ENCODE measurements at places on chromosomes 11 and 22.

GRCh38 chr11:6397156-6397555 lies 6.9 kb downstream of the SMPD1 start:
- DNase-seq: no peak

DNA sequence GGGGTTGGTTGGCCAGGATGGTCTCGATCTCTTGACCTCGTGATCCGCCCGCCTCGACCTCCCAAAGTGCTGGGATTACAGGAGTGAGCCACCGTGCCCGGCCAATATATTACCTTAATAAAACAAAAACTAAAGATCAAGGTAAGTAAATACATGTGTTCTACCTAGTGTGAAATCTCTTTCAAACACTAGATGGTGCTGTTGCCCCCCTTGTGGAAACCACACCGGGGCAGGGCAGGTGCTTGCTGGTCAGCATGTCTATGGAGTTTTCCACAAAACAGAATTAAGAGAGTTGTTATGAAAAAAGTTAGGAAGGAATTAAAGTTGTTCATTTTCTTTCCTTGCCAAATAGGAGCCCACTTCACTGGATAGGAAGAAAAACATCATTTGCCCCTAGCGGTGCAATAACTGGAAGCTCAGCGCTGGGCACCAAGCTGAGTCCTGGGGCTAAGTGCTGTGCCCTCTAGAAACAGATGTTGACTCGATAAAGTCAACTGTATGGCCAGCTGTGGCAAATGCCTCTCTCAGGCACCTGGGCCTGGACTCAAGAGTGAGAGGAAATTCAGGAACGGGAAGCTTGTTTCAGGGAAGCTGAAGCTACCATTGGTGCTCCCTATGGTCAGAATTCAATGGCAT lies 6.3 kb upstream of the KCNJ5 start:
- DNase-seq: no peak

DNA sequence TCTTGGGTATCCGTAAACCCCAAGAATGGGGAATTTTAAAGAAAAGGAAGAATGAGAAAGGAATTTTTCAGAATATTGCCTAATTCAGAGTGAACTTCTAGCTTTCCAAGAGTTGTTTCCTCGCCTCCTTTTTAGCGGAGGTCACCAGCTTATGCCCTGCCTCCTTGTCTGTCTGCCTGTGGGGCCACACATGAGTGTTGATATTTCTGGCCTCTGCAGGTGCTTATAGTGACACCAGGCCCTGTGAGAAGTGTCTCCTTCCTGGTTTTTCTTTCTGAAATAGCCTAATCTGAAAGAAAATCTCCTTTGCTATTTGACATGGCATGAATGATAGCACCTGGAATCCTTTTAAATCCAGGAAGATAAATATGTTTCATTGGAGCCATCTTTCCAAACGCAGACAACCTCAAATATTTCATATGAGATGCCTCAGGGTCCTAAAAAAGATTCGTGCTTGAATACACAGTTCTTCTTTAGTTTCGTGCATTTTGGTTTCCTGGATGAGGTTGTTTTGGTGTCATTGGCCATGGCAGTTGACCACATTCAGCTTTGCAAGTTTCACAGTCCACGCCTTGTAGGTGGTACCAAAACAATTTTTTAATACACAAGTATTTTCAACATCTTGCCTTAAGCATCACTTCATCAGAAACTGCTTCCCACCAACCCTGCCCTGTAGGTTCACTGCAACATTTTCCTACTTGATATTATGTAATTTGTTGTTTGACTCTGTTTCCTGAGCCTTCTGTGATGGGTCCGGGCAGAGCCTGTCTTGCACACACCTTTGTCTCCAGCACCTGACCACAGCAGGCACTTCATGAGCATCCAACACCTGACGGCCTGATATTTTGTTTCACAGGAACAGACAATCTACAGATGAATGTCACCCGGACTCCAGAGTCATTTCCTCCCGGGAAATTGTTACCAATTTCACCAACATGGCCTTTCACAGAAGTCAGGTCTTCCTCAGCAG lies 159.4 kb downstream of the C11orf91 start:
- no peak for DNase-seq

DNA sequence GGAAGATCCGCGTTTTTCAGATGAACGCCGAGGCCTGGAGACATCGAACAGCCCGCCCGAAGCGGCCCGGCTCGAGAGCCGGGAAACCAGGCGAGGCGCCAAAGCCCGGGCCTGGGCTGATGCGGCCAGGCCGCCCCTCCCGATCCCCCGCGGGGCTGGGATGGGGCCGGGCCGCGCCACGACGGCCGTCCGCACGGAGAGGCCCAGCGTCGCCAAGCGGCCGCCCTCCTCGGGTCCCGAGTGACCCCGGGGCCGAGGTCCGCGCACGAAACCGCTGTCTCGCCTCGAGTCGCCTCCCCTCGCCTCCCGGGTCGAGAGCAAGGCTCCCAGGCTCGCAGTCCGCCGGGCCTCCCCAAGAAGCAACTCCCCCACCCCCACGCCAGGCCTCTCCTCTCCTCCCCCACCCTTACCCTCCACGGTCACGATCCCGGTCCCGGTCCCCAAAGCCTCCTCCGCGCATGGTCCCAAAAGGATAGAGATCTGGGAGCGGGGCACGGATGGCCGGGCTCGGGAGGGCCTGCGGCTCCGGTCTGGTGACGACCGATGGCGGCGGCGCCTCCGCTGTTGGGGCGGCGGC lies 482 bp downstream of the DDX17 start:
- DNase-seq: peak; percentile 72

DNA sequence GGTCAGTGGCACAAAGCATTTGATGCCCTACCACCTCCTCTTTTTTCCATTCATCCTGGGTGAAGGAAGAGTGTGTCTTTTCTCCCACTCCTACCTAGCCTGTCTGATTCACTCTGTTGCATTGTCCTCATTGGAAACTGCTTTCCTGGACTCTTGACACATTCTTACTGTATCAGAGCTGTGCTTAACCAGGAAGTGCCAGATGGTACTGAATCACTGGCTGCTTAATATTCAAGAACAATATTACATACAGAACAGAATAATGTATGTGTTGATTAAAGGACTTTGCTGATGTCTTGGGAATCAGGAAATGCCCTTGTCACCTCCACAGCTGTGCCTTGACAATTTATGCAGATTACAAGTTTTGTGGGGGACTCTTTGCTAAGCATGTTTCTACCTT lies 44.4 kb downstream of the SVIP start:
- DNase-seq: no peak

DNA sequence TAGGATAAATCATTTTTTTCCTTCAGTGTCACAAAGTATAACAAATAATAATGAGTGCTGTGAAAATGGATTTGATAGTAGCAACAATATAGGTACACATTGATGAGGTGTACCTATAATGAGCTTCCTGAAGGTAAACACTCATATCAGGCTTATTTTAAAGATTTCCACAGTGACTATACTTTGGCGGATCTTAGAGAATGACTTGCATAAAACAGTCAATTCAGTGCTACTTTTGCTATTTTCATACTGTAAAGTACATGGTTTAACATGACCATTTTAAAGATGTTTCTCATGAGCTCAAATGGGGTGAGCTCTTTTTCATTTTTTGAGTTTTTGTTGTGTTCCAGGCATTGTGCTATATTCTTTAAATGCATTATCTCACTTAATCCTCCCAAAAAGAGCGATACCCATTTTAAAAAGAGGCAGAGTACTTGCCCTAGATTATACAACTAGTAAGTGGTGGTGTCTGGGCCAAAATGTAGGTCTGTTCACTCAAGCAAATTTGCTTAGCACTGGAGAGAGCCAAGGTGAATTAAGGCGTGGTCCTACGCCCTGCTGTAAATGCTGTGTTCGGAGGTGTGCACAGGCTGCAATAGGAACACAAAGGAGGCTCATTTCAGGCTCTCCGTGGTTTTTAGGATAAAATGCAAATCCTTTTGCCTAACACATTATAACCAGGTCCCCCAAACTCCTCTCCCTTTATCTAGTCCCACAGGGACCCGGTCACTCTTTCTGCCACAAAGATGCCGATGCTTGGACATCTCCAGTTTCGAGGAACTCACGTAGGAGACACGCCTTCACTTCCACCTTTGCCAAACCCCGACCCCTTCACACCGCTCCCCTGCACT lies 617 bp upstream of the ALKBH3 start:
- no peak for DNase-seq

- no peak for DNase-seq
Measured at GRCh38 chr11:74009675-74010305, 905 bp upstream of the UCP3 start.

DNA sequence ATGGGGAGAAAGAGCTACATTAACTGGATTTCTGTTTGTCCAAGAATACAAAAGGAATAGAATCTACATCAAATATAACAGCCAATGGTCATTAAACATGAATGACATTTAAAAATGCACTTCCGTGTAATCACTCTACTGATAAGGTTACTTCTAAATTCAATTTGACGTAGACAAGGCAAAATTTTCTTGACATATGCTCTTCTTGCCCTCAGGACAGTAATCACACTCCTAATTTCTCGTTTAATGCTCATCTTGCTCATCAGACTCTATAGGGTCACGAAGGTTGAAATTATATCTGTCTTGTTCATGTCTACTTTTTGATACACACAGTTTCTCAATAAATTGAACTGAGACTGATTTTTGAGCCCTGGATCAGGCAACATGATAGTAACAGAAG lies 58.4 kb downstream of the NARS2 start:
- DNase-seq: no peak

DNA sequence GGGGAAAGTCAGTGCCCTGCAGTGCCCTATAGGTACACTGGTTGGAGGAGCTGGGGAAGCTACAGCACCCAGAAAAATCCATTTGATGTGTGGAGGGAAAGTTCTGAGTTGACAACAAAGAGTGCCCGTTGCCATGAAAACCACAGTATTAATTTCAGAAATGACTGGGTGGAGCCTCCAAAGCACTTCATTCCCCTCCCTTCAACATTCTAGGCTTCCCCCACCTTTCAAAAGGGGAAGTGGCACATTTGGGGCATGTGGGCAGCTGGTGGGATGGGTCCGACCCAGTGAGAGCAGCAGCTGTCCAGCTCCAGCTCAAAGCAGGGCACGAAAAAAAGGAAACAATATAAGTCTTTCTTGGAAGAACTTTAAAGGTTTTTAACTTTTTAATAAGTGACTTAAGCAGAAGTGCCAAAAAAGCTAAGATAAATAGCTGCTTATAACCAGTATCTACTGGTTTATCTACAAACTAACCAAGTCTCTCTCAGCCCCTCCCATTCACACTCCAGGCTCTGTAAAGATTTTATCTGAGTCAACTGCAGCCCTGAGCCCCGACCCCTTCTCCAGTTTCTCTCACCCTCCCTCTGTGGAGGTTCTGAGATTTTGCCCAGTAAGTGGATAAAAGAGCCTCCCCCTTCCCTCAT lies 9.0 kb upstream of the AHNAK start:
- no peak for DNase-seq

GRCh38 chr11:62854013-62854824 lies 14.8 kb upstream of the WDR74 start:
- no peak for DNase-seq

GRCh38 chr11:10285148-10285802 lies 8.7 kb downstream of the SBF2 start:
- DNase-seq: no peak

GRCh38 chr11:41320238-41320637 lies 139.2 kb downstream of the LRRC4C start:
- DNase-seq: no peak

DNA sequence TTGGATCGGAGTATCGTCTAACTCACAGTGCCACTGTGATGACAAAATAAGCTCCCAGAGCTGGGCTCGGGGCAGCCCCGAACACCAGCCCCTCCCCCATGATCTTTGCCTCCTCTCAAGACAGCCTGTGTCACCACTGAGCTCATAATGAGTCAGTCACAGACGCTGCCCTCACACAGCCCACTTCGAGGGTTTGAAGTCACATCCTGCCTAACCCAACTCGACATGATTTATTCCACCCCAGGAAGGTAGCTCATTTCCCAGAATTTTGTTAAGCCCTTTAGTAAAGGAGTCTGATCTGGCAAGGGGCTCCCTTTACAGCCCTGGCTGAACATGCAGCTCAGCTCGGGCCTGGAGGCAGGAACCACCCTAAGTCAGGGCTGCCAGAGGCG lies 22.8 kb downstream of the MYH9 start:
- DNase-seq: no peak

GRCh38 chr11:86800076-86800959 lies at the start of gene PRSS23:
PRSS23 (plus strand) TSS chr11:86800542; CDS start chr11:86807644, 7,102 bp downstream.
- DNase-seq: peak; percentile 42

GRCh38 chr11:12483604-12484003 lies 106.2 kb downstream of the PARVA start:
- no peak for DNase-seq

GRCh38 chr22:49979587-49980264 lies 19.2 kb downstream of the PIM3 start:
- DNase-seq: no peak

DNA sequence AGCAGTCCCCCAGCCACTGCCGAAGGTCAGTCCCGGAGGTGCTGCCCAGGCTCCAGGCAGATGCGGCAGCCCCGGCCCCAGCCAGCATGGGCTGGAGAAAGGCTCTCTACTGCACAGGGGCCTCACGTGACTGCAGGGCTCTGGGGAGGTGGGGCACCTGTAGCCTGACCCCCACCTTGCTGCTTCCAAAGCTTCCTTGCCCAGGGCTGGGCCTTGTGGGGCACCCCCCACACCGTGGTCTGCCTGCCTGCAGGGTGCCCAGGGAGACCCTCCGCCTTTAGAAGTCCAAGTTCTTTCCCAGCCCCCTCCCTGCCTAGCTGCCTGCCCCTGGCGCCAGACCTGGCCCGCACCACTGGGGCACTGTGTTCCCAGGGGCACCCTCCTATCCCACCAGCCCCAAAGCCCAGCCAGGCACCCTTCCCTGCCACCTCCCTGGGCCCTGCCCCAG lies 28.4 kb upstream of the TXNRD2 start:
- DNase-seq: no peak

DNA sequence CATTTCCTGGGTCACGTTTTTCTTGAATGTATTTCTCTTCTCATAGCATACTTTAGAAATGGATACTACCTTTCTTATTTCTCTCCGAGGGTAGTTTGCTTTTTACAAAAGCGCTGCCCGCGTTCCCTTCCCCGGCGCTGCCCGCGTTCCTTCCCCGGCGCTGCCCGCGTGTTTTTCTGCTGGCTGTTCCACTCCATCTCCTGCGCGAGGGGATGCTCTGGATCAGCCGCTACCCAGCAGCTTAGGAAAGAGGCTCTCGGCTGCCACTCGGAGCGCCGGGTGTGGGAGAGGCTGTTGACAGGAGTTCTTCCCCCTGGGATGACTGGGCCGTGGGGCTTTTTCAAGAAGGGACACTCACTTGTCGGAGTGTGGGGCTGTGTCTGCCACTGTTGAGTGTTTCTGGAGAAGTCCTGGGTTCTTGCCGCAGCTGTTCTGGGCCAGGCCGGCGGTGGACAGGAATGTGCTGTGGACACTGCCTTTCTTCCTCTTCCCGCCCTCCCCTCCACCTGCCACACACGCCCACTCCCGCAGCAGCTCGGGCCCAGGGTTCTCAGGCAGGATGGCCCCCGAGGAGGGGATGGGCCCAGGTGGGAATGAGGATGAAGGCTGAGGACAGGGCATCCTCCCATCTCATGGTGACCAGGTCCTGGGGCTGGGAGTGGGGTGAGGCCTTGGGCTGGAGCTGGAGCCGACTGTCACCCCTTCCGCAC lies 30.6 kb downstream of the GLB1L2 start:
- DNase-seq: no peak

All from occipital lobe (tissue), 3 donors.